HuH-7 (cell line): ENCODE measurements at places on chromosomes 5 and 9.

DNA sequence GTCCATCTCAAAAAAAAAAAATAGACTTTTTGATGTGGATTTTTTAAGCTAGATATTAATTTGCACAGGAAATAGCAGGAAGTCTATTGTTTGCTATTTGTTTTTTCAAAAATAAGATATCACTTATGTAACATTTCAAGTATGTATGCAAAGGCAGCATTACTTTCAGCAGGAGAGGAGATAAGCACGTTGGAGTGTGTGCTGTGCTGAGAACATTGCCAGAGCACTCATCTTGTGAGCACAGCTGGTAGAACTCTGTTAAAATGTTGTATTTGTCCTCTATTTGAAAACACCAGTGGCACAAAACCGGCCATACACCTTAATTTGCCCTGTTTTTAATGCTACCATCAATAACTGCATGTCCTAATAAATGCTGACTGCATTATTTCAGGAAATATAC, 1061.9 kb upstream of the CDH18 start:
- DNase-seq, result no peak

DNA sequence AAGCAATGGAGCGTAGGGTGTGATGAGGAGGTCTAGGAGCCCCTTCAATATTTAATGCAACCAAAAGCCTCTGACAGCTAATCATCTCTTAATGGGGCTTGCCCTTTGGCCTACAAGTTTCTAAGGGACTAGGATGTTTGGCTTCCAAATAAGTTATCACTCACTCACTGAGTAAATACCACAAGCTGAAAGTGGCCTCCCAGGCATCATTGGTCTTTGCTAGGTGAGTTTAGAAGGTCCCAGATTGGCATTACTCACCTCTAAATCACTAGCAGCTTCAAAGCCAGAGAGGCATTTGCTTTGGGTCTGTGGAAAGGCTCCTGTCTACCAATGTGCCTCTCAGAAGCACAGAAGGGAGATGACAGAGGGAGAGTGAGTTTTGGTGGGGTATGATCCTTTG, 344.2 kb downstream of the NTRK2 start:
- DNase-seq, result no peak

GRCh38 chr9:9286001-9286400, 1326.8 kb downstream of the PTPRD start:
- no peak for DNase-seq

- DNase-seq, result no peak
Observed at GRCh38 chr9:16000811-16001210, 448.0 kb downstream of the CCDC171 start.

DNA sequence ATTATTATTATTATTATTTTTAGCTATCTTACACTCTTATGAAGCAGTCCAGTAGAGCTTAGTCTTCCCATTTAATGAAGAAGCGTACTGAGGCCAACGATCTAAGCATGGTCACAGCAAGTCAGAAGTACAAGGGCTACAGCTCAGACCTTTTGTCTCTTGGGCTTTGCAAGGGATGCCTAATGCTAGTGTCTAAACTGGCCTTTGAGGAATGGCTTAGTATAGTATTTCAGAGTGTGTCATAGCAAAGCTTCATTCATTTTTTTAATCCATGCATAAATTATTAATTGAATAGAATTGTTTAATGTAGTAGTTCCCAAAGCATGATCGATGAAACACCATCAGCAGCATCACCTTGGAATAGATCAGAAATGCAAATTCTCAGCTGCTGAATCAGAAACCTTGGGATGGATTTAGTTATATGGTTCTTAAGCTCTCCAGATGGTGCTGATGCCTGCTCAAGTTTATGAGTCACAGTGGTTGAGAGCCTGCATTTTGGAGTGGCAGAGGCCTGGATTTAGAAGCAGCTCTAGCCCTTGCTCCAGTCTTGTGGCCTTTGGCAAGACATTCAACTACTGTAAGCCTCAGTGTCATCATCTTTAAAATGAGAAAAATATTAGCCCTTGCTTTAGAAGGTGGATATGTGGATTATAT, 6.1 kb downstream of the IL12B start:
- DNase-seq, result no peak

- peak; percentile 79 for DNase-seq
Observed at GRCh38 chr5:141100243-141100805, at the start of gene PCDHB3. Gene PCDHB3, plus strand, starts transcription at chr5:141100473. Its CDS starts 177 bp downstream, at chr5:141100650.

DNA sequence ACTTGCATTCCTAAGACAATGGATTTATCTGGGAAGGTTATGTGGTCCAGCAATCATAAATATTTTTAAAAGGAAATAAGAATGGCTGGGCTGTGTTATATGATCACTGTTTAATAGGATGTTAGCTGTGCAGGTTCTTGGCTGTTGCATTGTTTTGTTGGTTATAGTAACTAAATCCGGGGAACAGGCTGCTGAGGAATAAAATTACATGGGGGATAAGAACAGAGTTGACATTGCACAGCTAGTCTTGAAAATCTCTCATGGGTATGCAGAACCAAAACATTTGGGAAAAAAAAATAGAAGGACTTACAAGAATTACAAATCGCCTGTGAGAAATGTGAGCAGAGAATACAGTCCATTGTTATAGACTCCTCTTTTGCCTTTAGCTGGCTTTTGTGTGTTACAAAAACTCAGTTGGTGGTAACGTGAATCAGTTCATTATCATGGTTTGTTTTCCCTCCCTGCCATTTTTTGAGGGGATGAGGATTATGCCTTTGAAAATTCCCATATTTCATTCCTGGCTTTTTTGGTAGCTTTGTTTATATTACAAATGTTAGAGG, 375.3 kb upstream of the DAB2 start:
- no peak for DNase-seq

GRCh38 chr5:4802044-4802443, 338.1 kb upstream of the ADAMTS16 start:
- no peak for DNase-seq

GRCh38 chr9:98594546-98595160, 114.1 kb downstream of the GABBR2 start:
- peak; percentile 54 for DNase-seq

DNA sequence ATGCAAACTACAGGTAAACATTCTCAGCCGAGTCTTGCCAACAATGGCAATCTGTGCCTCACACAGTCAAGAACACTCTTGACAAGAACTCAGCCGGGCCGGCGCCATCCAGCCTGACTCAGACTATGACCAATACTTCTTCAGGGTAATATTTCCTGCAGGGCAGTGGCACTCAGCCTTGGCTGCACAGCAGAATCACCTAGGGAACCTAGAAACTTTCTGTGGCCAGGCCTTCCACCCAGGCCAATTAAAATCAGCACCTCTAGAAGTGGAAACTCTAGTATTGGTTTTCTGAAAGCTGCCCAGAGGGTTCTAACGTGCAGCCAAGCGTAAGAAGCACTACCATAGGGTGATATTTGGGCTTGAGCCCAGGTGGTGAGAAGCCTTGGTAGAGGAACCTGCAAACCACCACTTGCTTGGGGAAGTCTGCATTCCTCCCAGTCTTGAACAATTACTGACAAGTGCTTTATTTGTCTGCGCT, 120.6 kb downstream of the TTLL11 start:
- no peak for DNase-seq

DNA sequence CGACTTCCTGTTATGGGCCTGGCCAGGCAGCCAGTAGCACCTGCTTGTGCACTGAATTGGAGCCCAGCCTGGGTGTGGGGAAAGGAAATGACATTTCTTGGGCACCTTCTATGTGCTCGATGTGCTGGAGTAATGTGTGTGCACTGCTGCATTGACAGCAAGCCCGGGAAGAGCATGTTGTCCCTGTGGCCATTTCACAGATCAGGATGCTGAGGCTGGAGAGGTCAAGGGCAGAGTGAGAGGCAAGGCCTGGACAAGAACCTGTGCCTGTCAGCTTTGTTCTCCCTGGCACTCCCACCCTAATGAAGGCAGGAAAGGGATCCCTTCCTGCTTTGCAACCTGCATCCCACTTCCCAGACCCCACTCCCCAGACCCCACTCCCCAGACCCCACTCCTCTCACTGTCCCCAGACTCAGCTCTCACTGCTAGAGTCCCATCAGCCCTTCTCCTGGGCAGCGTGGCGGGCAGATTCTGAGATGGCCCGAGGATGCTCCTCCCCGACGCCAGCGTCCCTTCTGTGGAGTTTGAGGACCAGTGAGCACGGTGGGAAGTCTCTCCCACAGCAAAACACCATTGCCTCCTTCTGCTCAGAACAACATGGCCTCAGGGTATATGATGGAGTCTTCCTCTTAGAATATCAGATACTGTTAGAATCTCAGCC, 49.6 kb downstream of the BARX1 start:
- DNase-seq, result no peak

- DNase-seq, result no peak
Observed at GRCh38 chr5:90873033-90873517, 314.5 kb downstream of the ADGRV1 start.

DNA sequence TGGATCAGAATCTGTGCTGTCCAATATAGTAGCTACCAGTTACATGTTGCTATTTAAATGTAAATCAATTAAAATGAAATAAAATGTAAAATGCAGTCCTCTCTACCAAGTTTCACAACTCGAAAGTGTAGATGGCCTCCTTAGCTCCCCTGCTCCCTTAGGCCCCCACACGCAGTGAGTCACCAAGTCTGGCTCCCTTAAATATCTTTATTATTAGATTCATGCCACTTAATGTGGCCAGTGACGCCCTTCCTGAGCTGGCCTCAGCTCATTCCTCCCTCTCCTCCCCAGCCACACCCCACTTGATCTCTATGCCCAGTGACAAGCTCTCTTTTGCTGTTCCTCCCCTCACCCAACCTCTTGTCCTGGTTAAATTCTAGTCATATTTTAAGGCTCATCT, 88.4 kb upstream of the DNAH5 start:
- no peak for DNase-seq

GRCh38 chr9:112059966-112060320, 115.2 kb downstream of the SUSD1 start:
- DNase-seq, result no peak

DNA sequence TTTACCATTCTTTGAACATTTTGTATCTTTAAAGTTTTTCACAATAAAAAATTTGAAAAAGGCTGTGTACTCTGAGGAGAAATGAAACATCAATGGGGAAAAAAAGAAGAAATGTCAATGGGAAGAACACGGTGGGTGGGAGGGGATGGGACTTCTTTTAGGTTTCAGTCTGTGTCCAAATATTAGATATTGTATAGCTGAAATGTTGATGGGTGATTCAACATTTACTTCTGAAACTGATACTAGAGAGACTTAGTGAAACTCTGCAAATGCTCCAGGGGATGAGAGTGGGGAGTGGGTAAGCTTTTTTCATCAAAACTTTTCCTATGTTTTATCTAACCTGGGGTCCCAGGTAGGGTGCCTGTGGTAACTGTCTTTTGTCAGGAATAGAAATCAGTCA, 311.9 kb downstream of the MAN2A1 start:
- DNase-seq, result no peak

DNA sequence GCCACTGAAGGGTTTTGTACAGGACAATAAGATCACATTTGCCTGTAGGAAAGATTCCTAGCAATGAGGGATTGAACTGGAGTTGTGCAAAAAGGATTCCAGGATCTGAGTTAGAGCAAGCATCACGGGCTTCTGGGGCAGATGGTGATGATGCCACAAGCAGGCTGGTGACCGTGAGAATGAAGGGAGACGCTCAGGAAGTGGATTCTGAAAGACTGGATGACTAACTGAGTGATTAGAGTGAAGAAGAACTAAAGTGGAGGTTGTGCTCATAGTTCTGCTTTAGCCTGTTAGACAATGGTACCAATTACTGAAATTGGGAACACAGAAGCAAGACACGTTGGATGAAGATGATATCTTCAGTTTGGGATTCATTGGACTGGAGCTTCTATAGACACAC, 168.2 kb downstream of the CD180 start:
- DNase-seq, result no peak

DNA sequence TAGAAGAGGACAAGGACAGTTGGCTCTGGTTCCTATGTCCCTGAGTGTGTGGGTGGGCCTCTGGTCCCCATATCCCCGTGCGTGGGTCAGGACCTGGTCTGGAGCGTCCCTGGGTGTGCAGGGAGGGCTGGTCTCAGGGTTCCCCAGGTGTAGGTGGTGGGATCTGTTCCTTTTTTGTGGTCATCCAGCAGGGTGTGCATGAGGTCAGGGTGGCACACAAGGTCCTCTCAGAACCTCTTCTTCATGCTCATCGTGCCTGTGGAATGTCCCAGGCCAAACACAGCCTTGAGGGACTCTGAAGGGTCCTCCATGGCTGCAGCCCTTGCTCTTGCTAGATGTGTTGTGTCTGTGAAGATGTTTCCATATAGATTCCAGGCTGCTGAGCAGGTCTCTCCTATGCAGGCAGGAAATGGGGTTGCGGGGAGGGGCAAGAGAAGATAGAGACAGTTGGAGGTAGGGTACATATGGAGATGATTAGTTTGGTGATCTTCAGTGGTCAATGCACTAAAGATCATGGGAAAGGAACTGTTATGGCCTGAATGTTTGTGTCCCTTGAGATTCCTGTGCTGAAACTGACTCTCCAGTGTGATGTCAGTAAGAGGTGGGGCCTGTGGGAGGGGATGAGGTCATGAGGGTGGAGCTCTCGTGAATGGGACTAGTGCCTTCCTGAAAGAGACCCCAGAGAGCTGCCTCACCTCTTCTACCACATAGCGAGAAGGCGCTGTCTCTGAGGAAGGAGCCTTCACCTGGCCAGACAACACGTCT, 53.1 kb downstream of the NXNL2 start:
- no peak for DNase-seq

DNA sequence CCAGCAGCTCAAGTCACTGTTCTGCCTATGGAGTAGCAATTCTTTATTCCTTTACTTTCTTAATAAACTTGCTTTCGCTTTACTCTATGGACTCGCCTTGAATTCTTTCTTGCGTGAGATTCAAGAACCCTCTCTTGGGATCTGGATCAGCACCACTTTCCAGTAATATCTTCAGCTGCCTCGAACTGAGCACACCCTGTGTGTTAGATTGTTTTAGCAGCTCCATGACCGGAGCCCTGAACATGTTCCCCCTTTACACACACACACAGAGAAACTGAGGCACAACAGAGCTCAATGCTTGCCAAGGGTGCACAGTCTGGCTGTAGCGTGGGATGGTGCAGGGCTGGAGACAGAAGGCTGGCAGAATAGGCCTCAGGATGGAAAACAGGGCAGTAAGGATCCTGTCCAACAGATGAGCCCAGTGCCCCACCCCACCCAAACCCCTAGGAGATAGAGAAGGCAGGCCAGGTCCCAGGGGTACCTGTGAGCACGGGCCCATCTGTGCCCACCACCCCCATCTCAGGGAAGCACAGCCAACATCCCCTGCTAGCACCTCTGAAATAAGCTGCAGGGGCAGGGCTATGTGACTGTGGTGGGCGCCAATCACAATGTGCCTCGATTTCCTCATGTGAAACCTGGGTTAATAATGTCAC, 27.9 kb downstream of the BICD2 start:
- DNase-seq, result no peak

GRCh38 chr5:155878991-155879575, 447.9 kb upstream of the SGCD start:
- no peak for DNase-seq

- DNase-seq, result no peak
Observed at GRCh38 chr5:178227929-178228328, 4.7 kb downstream of the PHYKPL start.

- DNase-seq, result no peak
Observed at GRCh38 chr5:153158608-153159007, 331.9 kb upstream of the GRIA1 start.
